ENCODE measurements at places on chromosomes 5 and 9.
A peak's percentile ranks its signal among the peaks of the same experiment; 100 is the strongest.

- no peak for DNase-seq
These were observed 26.1 kb downstream of the TNIP1 start for GRCh38 chr5:151054709-151055108.

GRCh38 chr5:62569470-62569869 is 9.1 kb upstream of the LRRC70 start:
- no peak for DNase-seq

DNA sequence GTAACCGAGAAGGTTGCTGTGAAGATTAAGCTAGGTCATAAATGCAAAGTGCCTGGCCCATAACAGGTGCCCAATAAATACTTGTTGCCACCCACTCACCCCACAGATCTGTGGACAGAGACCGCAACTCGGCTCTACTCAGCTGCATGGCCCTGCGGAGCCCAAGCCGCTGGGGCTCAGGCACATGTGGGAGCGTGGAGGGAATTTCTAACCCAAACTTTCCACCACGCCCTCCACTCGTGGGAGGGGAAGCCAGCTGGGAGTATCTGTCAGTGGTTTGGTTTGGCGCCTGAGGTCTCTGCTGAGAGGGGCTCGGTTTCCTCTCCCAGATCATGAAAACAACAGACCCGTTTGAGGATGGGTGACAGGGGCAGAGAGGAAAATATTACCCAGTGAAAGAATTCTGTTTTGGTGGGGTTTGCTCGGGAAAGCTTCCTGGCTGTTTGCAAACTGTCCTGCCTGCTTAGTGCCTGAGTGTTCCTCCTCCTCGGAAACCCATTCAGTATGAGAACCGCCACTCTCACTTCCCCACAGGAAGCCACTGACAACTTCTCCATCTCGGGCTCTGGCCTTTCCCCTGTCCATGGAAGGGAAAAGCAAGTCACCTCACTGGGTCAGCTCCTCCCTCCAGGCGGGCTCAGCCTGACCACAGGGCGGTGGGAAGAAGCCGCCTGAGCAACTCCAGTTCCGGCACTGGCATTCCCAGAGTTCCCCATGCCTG is 60.1 kb downstream of the RGS3 start:
- peak; percentile 83 for DNase-seq

DNA sequence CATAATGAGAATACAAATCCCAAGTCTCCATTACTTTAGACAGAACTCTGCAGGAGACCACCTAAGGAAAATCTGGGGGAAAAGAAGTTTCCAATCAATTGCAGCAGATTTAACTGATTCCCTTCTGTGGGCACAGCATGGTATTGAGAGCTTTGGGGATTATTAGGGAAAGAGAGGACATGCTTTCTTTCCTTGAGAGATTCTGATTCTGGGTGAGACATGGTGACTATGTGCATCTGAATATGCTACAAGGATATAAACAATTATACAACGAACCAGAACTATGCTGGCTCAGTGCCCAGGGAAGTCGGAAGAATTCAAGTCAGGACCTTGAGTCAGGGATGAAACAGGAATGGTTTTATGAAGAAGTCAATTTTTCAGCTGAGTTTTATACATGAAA is 183.7 kb downstream of the PDE4D start:
- DNase-seq, result no peak

DNA sequence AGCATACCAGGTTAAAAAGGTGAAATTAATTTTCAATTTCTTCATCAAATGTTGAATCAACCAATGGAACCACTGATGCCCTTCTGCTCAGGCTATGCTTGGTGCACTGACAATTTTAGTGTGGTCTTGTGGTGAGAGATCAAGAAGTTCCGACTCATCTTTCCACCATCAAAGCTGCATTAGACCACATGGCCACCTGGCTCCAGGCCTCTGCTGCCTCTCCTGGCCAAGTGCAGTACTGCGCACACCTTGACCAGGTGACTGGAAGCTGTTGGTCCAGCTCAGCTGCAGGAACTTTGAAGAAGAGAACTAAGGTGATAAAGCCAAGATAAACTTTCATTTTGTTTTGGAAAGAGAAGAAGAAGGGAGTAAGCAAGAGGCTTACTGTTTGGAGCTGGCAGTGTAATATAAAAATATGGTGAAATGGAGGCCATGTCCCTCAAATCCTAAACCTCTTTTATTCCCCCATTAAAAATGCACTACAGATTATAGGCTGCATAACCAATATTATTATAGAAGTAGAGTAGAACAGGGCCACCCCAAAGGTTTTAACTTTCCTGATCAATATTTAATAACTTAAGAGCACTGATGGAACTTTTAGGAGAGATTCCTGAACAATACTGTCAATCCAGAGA is 315.5 kb upstream of the C9orf72 start:
- peak; percentile 49 for DNase-seq

- DNase-seq, result no peak
These were observed 523.8 kb downstream of the RASEF start for GRCh38 chr9:82539146-82539545.

- no peak for DNase-seq
These were observed 4.0 kb upstream of the TERT start for GRCh38 chr5:1298723-1299510.

DNA sequence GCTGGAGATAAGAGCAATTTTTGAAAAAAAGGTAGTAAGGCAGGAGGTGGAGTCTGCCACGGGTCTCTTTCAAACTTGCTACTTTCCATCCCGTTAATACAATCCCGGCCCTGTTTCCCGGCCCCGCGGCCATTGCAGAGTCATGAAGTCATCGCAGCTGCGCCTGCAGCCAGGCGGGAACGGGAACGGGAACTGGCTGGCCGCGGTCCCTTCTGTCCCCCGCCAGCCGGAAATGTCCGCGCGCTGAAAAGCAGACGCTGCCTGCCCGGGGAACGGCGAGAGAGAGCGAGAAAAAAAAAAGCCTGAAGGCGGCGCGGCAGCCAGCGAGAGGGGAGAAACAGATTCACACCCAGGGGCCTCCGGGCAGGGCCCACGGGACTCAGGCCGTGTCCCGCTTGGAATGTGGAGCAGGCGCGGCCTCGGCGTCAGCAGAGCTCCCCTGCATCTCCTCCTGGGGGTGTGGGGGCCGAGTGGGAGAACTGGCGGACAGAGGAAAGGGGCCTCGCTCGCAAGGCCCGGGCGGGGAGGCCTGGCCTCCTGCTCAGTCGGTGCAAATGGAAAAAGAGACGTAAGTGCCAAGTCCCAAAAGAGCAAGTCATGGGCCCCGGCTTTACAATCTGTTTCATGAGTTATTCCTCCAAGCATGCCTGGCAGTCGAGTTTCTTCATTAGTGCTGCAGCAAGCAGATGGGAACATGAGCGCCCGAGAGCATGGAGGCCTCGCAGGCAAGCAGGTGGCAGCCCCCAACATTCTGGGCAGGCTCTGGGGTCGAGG is 201.2 kb upstream of the GAS1 start:
- no peak for DNase-seq

- DNase-seq, result no peak
These were observed 8.0 kb downstream of the DBH start for GRCh38 chr9:133643978-133644760.

GRCh38 chr5:169767938-169768337 is 130.9 kb downstream of the DOCK2 start:
- no peak for DNase-seq

- DNase-seq, result no peak
These were observed 589.9 kb downstream of the DNAH5 start for GRCh38 chr5:13354611-13355010.

GRCh38 chr5:160923936-160924710 is 72.1 kb upstream of the ATP10B start:
- DNase-seq, result no peak

GRCh38 chr5:73692981-73693380 is 67.0 kb downstream of the ARHGEF28 start:
- DNase-seq, result no peak

GRCh38 chr5:11385901-11386293 is 518.3 kb downstream of the CTNND2 start:
- no peak for DNase-seq

- no peak for DNase-seq
These were observed 181.8 kb upstream of the ELL2 start for GRCh38 chr5:96143450-96143849.

GRCh38 chr9:123450996-123451395 is 95.0 kb downstream of the CRB2 start:
- DNase-seq, result no peak

DNA sequence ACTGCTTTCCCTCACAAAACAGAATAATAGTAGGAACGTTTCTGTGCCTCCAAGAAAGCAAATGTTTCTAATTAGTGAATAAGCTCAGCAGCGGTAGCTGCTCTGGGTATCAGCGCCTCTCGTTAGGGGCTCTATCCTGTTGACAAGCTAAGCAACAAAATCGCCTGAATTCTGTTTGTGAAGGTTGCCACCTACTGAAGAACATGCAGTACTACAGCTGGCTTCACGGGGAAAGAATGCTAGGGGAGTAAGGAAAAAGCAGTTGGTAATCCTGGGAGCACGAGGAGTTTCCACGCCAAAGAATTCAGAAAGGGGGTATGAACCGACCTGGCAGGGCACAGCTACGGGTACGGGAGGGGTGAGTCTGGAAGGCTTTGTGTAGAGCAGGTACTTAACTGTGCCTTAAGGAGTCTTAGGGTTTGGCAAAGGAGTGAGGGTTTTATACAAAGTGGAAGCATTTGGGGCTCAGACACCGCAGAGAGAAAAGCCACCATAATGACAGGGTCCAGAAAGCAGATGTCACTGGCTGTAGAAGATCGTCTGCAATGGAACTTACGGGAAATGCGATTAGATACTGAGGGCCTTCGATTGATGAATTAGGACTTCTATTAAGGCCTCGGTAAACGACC is 171.7 kb downstream of the TTC39B start:
- peak; percentile 41 for DNase-seq

DNA sequence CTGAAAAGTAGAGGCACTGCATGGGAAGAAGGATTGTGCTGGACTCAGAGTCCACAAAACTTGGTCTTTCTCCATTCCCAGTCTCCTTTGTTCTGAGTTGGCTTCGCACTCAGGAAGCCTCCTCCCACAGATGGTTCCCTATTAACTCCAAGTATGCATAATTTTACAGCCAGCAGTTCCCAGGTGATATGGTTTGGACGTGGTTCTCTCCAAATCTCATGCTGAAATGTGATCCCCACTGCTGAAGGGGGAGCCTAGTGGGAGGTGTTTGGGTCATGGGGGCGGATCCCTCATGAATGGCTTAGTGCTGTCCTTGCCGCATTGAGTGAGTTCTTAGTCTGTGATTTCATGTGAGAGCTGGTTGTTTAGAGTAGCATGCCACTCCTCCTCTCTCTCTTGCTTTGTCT is 86.6 kb downstream of the FEM1C start:
- no peak for DNase-seq

GRCh38 chr5:32290922-32291321 is 21.8 kb downstream of the MTMR12 start:
- DNase-seq, result no peak

GRCh38 chr5:61344187-61344944 is 12.3 kb downstream of the ZSWIM6 start:
- DNase-seq, result no peak

- no peak for DNase-seq
These were observed 186.1 kb upstream of the MAST4 start for GRCh38 chr5:66410122-66410521.

DNA sequence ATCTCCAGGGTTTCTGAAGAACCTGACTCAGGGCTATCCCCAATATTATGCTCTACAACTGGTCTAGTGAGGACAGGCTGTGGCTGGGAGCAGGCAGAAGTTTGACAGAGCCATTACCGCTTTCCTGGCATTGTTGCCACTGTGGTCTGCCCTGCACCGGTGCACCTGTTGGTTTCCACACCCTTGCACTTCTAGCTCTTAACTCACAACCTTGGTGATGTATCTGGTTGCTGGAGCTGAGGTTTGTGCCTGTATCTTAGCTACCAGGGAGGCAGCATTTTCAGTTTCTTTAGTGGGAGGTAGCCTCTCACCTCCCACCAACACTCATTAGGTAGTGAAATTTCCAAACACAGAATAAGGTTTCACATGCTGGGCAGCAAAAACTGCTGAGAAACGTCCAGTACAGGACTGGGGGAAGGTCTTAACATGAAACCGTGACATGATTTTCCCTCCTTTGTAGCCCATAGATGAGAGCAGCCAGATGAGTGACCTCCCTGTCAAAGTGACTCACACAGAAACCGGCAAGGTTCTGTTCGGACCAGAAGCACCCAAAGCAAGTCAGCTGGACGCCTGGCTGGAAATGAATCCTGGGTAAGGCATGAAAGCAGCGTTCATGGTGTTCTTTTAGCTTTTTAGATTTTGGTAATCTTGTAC is 57.7 kb downstream of the SMARCA2 start:
- no peak for DNase-seq

GRCh38 chr5:119404033-119404432 is 48.2 kb downstream of the TNFAIP8 start:
- no peak for DNase-seq

GRCh38 chr9:16352791-16353401 is 517.6 kb downstream of the BNC2 start:
- no peak for DNase-seq

DNA sequence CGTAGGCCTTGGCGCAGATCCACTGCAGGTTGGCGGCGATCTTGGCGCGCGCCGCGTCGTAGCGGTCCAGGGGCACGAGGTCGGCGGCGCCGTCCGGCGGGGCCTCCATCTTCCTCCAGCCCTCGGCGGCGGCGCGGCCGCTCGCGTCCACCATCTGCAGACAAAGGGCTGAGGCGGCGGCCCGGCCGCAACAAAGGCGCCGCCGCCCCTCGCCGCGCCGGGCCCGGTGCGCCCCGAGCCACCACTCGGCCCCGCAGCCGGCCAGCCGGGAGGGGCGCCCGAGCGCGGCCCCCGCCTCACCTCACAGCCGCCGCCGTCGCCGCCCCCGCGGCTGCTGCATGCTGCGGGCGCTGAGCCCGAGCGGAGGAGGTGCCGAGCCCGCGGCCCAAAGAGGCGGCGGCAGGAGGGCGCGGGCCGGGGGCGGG is 328 bp downstream of the CAMSAP1 start:
- DNase-seq, result no peak

- DNase-seq, result no peak
These were observed 237.4 kb downstream of the GOLPH3 start for GRCh38 chr5:31936683-31937082.

GRCh38 chr9:131043087-131043486 is 34.1 kb downstream of the LAMC3 start:
- DNase-seq, result no peak

DNA sequence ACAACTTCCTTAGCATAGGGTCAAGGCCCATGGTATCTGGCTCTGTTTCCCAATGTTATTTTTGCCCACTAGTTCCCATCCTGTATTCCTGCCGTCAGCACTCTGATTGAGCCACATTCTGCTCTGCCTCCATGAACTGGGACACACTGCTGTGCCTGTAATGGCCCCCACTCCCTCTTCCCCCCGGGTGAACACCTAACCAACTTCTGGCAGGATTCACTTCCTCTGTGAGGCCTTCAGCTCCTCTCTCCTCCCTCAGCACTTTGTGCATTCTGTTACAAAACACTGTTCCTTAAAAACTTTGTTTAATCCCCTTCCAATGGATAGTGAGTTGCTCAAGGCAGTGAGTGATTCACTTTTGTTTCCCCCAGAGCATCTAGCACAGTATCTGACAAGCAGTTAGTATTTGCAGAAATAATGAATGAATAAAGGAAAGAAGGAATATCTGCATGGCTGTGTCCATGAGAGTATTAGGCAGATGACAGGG is 183.6 kb downstream of the EFNA5 start:
- DNase-seq, result no peak

DNA sequence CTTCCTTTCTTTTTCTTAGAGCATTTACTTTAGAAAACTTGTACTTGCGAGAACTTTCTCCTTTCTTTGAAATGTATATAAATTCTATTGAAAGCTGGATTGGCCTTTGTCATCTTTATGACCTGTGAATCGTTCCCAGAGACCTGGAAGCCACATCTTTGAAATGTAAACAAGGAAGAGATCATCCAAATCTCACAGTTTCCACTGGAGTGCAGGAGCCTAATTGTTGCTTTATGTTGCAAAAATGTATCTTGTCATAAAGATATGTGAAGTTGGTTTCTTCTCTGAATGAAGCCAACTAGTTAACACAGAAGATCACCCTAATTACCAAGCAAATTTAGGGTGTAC is 1101.8 kb downstream of the TAF11L14 start:
- DNase-seq, result no peak

Measured in stimulated activated naive CD8-positive, alpha-beta T cell treated with anti-CD3 and anti-CD28 coated beads, Interleukin-15, amount 100 ng/mL, for 72 hours (primary cell).